Inflammatory macrophage treated with lipopolysaccharide for 1 hour (primary cell): ENCODE measurements at places on chromosomes 4 and X.

DNA sequence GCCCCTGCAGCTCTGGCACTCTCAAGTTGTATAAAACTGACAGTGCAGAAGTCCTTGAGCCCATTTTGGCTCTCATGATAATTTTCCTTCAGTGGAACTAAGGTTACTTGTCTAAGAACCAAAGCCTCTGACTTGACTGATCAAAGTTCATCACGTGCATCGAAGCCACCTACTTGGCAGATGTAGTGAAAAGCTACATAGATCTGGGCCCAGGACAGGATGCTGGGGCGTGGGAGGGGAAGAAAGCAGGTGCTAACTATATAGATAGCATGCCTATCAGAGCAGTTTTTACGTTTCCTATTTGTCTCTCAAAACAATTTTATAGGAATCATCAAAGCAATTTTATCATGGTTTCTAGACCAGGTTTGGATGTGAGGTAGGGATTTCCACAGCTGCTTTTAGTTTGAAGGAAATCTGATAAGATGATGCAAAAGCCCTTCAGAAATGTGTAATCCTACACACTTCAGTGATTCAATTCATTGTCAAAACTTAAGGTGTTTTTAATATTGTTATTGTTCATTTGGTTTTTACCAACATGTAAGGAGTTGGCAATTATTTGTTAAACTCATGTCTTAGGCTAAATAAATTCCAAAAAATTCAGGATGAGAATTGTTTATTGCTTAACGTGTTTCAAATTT, 1.2 kb upstream of the CD40LG start:
- no peak for DNase-seq

- DNase-seq, result no peak
Observed at GRCh38 chr4:3263876-3264193, 14.9 kb downstream of the MSANTD1 start.

DNA sequence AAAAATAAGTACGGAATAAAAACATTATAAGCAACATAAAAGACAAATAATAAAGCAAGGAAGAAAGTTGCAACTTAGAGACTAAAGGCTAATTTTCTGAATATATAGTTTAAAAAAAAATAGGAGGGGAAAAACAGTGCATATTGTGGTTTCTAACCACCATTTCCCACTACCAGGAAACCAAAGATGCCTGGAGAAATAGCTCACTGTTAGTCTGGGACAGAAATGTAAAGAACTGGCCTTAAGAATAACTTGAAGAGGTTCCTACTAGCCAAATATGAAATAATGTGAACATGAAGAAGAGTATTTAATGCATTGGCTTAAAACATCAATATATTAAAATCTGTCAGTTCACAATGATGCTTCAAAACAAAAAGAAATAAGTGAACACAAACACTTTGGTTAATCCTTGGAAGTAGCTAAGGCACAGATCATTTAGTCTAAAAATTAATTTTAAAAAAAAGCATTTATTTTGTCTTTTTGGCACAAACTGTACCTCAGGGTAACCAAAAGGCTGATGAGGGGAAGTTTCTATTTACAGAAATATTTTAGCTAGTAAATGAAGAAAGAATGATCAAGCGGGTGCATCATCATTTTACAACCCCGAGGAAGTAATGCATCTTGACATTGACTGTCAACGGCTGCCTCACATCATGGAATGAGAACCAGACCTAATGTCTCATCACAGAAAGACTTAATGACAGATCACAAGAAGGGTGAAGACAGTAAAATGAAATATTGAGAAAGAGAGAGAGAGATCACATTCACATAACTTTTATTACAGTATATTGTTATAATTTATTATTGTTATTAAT, 297.2 kb upstream of the LDB2 start:
- DNase-seq, result no peak

DNA sequence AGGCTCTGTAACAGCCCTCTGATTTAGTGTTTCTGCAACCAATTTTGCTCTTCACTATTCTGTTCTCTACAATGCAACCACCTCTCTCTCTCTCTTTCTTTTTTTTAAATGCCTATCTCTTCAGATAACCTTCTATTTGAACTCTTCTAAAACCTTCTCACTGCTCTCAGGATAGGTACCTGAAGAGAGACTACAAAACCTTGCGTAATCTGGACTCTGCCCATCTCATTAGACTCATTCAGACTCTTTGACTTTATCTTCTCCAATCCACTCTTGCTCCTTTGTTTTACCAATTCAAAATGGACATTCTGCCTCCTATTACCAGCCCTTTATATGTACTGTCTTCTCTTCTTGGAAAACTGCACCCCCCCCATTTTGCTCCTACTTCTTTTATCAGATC, 291.6 kb downstream of the CAMK2D start:
- DNase-seq, result no peak

DNA sequence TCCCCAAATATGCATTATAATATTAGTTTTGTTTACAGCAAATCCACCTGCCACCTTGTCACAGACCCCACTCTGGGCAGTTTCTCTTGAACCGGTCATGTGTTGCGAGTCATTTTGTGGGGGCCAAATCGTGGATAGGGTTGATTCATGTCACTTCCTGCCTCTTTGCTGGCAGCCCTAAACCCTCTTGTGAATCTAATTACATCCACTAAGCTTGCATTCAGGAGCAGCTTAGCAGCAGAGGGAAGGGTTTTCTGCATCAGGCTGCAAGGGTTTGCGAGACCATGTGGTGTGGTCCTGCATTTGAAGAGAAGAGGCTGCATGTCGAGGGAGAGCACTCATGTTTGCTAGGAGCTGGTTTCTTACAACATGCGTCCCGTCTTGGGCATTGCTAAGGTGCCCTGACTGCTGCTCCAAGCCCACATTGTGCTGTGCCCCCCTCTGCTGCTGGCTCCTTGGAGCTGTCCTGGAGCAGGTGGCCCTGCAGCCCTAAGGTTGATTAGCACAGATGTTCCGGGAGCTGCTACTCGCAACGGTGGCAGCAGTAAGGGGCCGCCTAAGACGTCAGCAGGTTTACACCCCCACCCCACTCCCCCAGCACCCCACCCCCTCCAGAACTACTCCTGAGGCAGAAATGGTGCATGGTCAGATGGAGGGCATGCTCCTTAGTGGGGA, 88.9 kb upstream of the CLDN34 start:
- no peak for DNase-seq

- no peak for DNase-seq
Observed at GRCh38 chr4:3114377-3114776, 39.9 kb downstream of the HTT start.

DNA sequence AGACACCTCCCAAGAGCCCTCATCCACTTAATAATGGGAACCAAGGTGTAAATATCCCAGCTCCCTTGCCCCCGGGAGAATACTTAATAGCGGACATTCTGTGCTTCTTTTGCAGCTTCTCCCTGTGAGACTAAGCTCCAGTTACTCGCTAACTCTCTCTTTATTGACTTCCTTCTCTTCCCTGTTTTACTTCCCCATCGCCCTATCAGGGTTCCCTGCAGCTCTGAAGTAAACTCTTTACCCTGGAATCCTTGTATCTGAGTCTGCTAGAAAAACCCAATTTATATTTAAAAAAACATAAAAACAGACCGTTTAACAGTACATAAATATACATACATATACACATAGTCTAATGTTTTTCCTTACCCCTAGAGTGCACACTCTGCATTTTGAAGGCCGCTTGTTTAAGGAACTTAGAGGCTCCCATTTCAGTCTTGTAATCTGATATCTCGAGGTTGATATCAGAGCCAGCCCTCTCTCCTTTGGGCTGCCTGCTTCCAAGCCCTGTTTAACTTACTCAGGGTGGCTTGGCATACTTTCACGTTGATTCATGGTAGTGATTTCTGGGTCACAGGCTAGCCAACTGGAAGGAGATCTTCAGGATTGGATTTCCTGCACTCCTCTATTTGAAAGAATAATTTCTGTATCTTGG, 177.4 kb upstream of the SCML1 start:
- DNase-seq, result no peak

DNA sequence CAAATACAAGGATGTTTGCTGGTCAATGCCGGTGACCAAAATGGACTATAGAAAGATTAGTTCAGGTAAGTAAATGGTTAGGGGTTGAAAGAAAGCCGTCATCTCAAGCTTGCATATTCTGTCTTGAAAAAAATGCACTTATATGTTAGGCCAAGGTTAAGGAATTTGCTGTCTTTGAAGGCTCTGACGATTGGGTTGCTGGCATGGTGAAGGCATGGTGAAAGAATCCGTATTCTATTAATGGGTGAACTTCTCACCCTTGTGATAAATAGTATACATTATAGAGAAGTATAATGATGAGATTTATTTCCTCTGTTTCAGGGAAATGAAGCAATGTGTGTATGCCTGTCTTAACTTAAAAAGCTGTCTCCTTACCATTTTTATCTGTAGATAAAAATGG, 132.6 kb downstream of the ADGRL3 start:
- no peak for DNase-seq

DNA sequence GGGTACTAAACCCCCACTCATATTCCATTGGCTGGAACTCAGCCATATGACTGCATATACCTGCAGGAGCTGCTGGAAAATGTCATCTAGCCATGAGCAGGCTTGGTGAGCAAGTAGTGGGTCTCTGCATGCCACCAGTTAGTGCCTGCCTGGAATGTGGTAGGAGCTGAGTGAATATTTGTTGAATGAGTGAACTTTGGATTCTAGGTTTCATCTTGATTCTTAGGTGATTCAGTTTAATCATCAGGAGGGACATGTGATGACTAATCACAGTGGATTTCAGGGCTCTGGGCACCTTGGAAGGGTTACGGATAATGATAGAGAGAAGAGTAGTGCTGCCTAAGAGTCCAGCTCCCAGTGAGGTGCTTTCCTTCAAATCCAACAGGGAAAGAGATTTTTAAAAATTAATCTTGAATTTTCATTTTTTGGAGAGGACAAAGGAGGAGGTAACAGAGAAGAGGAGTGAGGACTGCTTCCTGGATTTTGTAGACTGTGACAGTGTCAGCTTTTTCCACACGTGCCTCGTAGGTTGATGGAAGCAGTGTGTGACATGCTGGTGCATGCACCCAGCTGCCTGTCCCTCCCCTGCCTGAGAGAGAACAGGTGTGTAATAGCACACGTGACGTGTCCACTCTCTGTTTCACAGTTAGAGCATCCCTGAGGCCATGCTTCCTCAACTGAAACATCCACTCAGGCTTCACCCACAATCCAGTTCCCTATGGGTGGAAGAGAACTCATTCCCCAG, 30.4 kb downstream of the NHS start:
- no peak for DNase-seq

DNA sequence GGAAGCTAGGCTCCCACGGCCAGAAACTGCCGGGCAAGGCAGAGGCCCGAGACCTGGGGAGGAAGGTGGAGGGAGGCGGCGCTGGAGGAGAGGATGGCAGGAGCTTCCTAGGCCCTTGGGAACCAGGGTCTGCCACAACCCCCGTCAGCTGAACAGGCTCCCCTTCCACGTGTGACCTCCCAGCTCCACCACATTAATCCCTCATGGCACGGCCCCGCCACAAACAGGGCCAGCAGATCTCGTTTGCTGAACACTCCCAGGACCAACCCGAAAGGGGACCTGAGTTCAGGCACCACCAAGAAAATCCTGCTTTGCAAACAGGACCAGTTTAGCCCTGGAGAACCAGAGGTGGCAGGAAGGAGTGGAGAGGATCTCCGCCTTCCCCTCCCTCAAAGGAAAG, 62.7 kb downstream of the FHDC1 start:
- DNase-seq, result no peak

DNA sequence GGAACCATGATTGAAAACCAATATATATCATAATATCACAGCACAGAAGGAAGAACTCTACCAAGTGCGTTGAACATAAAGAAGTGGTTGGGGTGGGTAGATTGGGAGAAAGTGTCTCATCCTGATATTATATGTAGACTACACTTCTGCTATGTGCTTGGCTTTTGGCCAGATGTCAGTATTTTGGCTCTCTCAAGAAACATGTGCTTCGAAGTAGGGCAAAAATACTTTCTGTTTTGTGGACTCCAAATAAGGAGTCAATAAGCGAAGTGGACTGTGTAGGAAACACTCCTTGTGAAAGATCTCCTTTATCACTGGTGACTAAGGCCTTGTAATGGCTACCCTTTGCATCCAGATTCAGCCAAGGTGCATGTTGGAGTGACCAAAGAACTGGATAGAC, 7.8 kb upstream of the HPSE start:
- no peak for DNase-seq

- no peak for DNase-seq
Observed at GRCh38 chrX:133586443-133586842, 171.2 kb upstream of the GPC4 start.

- no peak for DNase-seq
Observed at GRCh38 chr4:120009731-120010130, 56.9 kb downstream of the MAD2L1 start.

GRCh38 chrX:105328773-105329172, 108.3 kb upstream of the TEX13A start:
- no peak for DNase-seq

DNA sequence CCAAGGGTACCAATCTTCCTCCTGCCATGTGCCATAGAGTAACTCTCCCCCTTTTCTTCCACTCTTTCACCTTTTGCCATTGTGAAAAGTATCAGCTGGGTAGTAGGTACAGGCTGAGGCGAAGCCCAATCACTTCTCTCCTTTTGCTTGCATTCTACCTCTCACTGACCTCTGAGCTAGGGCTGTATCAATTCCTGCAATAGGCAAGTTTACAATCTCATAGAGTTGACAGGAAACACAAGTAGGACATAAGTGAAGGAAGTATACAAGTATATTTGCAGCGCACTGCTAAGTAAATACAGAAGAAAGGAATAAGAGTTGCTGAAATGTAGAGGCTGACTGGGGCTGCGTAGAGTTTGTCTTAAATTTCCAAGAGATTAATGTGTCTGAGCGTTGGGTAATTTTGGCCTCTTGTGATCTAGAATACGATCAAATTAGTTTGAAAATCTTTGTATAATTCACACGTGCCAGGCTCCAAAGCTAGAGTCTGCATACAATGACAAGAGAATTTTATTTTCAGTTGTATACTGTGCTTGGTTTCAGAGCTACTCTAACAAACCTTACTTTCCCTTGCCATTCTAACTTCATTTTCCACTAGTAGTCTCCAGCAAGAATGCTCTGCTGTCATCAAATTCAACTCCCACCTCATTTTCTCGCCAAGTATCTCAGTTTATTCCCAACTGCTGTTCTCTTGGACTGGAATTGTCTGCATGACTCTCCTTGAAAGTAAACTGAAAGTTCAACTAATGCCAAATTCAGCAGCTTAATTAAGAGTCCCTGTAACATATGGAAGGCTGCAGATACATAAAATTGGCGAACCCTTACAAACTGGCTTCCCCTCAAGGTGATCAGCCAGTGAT, 90.3 kb downstream of the ATP11C start:
- no peak for DNase-seq

- DNase-seq, result peak; percentile 65
Observed at GRCh38 chr4:10117359-10118047, 904 bp upstream of the WDR1 start.

GRCh38 chr4:86521373-86521969, 72.6 kb upstream of the PTPN13 start:
- peak; percentile 47 for DNase-seq

DNA sequence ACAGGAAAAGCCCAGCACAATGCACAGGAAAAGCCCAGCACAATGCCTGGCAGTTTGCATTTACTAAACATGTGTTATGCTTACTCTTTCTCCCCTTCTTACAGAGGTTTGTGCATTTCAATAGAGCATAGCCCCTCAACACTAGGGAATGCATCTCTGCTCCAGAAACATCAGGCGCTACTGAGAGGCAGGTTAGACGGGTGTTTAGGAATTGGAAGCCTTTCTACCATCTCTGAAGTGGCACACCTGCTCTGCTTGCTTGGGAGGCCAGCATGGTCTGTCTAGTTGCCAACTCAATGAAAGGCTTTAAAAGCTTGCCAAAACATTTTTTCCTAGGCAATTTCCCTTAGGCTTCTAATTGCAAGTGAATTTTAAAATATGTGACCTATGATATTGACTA, 55.7 kb downstream of the GRID2 start:
- DNase-seq, result no peak

GRCh38 chrX:81195712-81196111, 6.0 kb downstream of the HMGN5 start:
- DNase-seq, result peak; percentile 43
